ENCODE measurements at places on chromosomes 5 and 9.

- DNase-seq = no peak
Observed at GRCh38 chr9:70409280-70409679, 5.2 kb downstream of the KLF9 start.

GRCh38 chr9:14251154-14252071, 62.5 kb downstream of the NFIB start:
- DNase-seq = peak; percentile 98

DNA sequence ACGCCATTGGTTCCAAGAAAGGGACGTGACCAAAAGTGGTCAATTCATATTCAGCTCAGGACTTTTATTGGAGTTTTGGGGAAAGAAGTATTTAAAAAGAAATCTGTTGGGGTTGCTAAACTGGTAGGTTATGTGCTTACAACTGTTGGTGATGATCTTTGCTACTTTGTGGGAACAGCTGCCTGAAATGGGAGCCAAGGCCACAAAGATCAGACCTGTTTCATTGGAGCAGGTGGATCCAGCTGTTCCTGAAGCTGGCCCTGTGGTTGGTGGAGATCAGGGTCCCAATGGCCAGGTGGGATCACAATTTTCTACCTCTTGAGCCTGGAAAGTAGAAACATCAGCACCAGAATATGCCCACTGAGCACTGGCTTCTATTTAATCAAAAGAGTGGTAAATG, 144.5 kb downstream of the PSAT1 start:
- no peak for DNase-seq

GRCh38 chr9:137429546-137429890, 6.3 kb downstream of the NOXA1 start:
- DNase-seq = no peak

- no peak for DNase-seq
Observed at GRCh38 chr9:132061526-132061925, 18.1 kb downstream of the MED27 start.

DNA sequence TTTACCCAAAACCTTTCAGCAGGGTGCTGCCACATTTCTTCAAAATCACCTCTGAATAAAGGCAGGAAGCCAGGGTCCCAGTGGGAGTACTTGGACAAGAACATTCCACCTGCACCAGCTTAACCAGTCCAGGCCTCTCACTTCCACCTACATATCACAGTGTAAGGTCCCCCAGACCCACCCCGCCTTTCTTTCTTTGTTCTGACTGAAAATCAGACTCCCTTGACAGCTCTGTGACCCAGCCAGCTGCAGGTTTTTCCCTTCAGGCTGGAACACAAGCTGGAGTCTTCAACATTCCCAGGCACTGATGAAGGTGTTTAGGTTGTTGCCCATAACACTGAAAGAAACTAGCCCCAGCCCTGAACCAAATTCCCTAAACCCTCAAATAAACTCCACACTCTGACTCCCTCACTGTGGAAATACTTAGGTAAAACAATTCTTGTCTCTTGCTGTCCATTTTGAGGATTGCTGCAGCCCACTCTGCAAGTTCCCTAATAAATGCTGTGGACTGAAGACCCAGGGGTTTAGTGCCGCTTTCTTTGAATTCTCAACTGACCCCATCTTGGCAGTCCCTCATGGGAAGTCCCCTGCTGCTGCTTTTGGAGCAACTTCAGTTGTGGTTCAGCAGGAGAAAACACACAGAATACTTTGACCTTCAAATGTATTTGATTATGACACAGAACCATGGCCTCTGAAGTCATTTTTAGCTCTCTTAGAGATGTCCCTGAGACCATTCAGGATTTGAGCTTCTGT, 24.8 kb downstream of the P4HA2 start:
- no peak for DNase-seq

DNA sequence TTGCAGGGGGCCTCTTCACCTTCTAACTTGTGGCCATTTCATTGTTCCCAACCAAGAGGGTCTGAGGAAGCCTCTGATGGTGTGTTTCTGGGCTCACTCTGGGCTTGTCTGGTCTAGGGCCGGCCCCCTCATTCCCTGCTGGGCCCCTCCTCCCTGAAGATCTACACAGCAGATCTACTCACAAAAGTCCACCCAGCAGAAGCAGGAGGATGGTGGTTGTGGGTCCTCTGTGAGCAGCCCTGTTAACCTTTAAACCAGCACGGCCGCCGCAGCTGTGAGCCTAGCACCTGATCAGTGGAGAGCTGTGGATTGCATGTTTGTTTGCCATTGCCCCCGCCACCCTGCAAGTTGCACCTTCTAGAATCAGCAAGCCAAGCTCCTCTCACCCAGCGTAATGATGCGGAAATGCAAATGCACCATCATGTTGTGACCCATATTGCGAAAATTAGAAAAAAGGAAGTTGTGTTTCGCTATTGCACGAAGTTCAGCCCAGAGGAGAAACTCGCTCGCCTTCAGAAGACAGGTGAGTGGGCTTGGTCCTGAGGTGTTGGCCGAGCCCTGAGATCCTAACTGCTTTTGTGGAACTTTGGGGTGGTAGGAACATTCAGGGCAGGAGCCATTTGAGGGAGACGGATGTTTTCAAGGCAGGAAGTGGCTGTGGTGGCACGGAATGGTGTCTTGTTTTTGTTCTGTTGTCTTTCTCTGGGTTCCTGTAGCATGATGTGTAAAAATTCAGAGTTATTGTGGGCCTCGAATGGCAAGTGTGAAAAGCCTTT, 16.7 kb downstream of the FGD3 start:
- DNase-seq = no peak

- no peak for DNase-seq
Observed at GRCh38 chr5:6360323-6361072, 17.8 kb downstream of the MED10 start.

- no peak for DNase-seq
Observed at GRCh38 chr5:57094753-57095683, 78.8 kb upstream of the GPBP1 start.

- DNase-seq = no peak
Observed at GRCh38 chr5:348726-349125, 27.2 kb downstream of the AHRR start.

DNA sequence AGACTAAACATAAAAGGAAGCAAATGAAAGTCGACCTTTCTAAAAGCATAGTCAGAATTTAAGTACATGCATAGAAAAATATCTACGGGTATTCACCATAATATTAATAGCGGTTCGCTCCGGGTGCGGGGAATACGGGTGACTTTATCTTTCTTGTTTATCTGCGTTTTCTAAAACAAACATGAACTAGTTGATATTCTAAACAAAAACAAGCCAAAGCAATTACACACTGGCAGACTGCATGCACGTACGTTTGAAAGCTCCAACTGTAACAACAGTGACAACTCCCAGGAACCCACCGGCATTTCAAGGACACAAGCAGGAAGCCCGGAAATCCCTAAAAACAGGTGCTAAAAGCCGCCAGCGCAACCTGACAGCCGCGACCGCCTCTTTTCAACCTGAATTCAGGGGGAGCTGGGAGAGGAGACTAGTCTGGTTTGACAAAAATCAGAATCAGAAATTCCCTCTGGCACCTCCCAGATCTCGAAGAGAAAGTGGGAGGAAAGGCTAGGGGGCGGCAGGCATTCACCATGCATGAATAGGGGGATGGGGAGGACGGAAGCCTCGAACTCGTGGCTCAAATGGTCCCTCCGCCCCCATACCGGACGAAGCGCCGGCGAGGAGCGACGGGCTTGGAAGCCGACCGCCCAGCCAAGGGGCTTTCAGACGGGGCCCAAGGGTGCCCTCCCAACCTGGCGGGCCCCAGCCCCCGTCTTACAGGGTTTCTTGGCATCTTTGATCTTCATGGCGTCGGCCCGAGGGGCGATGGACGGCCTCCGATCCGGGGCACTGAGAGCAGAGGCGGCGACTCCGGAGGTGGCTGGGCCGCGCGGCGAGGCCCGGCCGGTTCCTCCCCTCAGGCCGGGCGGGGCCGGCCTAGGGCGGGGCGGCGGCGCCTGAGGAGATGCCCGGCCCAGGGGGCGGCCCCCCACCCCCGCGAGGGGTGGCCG, at the start of gene PANK3:
Gene PANK3, minus strand, starts transcription at position 831 of the 950 bp plus-strand sequence. Its CDS starts 85 bp downstream, at position 746.
- DNase-seq = peak; percentile 28

- no peak for DNase-seq
Observed at GRCh38 chr9:136117916-136118319, 757 bp downstream of the TMEM250 start.

- DNase-seq = peak; percentile 14
Observed at GRCh38 chr5:93022796-93023447, 558.1 kb downstream of the NR2F1-AS1 start.

GRCh38 chr5:116859666-116860320, 285.2 kb upstream of the SEMA6A start:
- DNase-seq = no peak

- DNase-seq = no peak
Observed at GRCh38 chr9:132828201-132828770, 49.8 kb downstream of the AK8 start.

DNA sequence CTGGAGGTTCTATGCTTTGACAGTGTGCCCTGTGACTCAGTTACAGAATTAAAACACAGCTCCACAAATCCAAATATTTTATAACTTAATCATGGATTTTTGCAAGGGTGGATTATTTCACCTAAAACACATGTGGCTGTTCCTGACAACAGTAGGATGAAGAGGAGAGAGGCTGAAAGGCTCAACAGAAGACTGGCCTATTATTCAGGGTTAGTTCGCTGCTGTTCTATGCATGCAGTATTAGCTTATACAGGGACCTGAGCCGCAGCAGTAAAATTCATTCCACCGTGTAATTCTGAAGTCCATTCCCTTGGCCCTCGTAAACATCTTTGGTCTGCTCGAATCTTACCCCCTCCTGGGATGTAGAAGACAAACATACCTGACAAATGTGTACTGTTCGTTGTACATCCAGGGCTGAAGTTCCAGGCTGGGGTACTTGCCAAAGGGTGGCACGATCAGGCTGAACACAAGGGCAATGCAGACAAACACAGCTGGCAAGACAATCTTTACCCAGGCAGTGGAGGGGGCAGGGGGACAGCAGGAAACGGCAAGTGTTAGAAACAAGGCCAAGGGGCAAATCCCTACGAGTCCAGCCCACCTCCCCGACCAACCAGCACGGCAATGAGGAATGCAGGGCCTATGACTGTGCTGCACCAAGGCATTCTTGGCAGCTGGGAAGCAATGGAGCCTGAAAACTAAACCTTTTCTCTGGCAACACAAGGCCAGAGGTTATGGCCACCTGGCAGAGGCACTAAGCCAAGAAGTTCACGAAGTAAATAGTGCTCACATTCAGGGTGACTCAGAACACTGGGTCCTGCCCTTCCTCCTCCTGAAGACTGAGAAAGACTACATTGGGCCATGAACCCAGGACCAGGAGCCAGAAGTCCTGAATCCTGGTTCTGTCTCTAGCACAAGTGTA, 46.8 kb downstream of the NIPSNAP3B start:
- peak; percentile 87 for DNase-seq

GRCh38 chr5:149229298-149229937, 42.2 kb upstream of the AFAP1L1 start:
- DNase-seq = no peak

DNA sequence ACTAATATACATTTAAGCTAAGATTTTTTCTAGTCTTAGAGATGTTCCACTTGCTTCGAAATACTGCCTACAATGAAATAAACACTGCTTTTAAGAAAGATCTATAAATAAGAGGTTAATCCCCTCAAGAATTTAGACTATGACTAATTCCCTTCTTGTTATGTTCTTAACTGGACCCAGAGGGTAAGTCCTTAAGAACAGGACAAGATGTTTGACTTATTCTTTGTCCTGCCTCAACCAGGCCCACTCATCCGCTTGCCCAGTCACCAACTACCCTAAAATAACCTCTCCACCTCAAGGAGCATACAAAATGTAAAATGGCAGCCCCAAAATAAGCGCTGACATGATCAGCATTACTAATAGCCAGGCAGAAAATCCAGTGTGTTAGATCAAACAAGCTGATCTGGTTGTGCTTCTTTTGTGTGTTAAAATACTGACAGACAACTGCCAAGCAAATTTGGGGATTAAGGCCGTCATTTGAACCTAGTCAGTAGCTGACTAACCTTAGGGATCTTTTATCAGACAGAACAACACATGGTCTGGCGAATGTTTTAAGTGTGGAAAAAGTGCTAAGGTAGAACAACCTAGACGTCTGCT, 93.7 kb upstream of the SMC5 start:
- no peak for DNase-seq

DNA sequence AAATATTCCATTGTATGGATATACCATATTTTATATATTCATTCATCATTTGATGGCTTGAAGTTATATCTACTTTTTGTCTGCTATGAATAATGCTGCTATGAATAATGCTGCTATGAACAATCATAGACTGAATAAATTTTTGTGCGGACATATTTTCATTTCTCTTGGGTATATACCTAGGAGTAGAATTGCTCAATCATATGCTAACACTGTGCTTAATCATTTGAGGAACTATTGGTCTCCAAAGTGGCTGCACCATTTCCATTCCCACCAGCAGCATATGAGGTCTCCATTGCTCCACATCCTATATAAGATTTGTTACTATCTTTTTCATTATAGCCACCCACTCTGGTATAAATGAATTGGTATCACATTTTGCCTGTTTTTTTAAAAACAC, 18.3 kb upstream of the TEK start:
- DNase-seq = no peak

GRCh38 chr9:8822667-8823025, 1023.1 kb upstream of the DMAC1 start:
- no peak for DNase-seq

DNA sequence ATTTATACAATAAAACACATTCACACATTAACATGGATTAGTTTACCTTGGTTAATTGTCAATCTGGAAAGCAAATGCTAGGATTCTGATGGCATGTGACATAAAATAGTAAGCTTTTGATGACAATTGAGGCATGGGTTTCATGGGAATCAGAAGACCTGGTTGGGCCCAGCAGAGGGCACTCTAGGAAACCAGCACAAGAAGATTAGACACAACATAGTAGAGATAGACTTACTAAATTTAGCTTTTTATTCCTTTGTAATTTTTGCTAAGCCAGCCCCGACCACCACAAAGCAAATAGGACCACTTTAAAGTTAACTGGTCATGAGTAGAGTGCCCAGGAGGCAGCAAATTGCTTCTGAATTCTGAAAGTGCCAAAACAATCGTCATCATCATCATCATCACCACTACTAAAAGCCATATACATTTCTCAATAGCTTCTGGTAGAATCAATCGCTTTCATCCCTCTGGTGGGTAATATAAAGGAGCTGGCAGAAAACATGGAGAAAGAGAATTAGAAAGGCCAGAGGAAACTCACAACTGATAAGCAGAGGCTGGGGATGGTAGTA, 163.2 kb downstream of the ARRDC3 start:
- DNase-seq = no peak

GRCh38 chr5:90529939-90530677, 724 bp upstream of the LYSMD3 start:
- peak; percentile 58 for DNase-seq

- DNase-seq = no peak
Observed at GRCh38 chr5:140642718-140643117, 3.5 kb downstream of the TMCO6 start.

DNA sequence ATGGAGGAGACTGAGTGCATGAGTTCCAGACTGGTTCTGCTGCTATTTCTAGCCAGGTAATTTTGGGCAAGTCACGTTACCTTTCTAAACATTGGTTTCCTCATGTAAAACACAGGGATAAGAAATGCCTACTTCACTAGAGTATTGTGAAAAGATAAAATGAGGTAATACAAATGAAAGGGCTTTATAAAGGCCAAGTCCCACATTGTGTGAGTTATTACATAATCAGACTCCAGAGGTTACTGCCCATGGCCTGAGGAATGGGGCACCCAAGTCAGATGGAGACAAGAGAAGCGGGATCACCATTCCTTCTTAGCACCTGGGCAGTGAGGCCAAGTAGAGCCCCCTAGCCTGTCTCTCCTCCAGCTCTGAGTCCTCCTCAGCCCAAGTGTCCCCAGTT, 7.5 kb downstream of the HBEGF start:
- no peak for DNase-seq

- DNase-seq = no peak
Observed at GRCh38 chr5:10049858-10050455, 199.7 kb downstream of the ATPSCKMT start.

- DNase-seq = peak; percentile 15
Observed at GRCh38 chr5:31186672-31187267, 6.7 kb upstream of the CDH6 start.

Data from LNCaP clone FGC (cell line).